ENCODE measurements at places on chromosomes 2 and 18. TPM values are rescaled to one million over a fixed set of nuclear protein-coding genes. Genes with fewer than 3 reads are reported as not detected.
A peak's percentile ranks its signal among the peaks of the same experiment; 100 is the strongest.

The OXER1 gene
- total RNA-seq = 10.9 TPM

The GRHL1 gene
- 11.6 TPM for total RNA-seq

The CFAP53 gene
- total RNA-seq = 0.23 TPM

The FZD7 gene
- total RNA-seq = 41.4 TPM

The MYOM1 gene
- total RNA-seq = 0.41 TPM

The SKA1 gene
- total RNA-seq = 32.4 TPM

The ALKAL2 gene
- total RNA-seq = not detected

The FRZB gene
- total RNA-seq = 0.16 TPM

The ASB1 gene
- 16.9 TPM for total RNA-seq

The SIX3 gene
- not detected for total RNA-seq

The NYAP2 gene
- 0.11 TPM for total RNA-seq

The NT5C1B gene
- total RNA-seq = not detected

The TOGARAM2 gene
- 0.61 TPM for total RNA-seq

The ELOA2 gene
- total RNA-seq = not detected

The UGT1A8 gene
- 0.50 TPM for total RNA-seq

The ITGB6 gene
- total RNA-seq = 2.6 TPM

The DCAF17 gene
- total RNA-seq = 22.7 TPM

- no peak overlapping the region for H3K4me3 ChIP-seq
- no peaks in the 10 kb centered on the region for H3K4me1 ChIP-seq
- no peak overlapping the region for H3K27ac ChIP-seq
- H3K27me3 ChIP-seq = peaks cover 2% of the 10 kb centered on the region
- DNase-seq = no peak
Measured at GRCh38 chr2:220876080-220876824, 695.9 kb downstream of the EPHA4 start.

DNA sequence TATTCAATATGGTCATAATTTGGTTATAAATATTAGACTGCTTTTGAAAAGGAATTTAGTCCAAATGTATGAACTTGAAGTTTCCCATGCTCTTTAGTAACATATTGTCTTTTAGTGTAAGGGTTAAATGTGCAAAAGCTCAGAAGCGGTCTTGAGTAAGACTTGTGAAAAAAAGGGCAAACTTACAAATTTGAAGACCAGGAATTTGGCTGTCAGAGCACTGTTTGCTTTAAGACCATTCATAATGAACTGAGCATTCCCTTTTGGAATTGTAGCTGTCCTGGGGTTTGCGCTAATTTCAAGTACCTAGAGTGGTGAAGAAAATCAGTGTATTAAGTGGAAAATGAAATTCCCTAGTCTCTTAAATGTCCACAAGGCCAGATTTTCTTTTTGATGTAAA lies 6.9 kb upstream of the ZEB2 start:
- H3K36me3 ChIP-seq = no peaks in the 10 kb centered on the region
- no peak overlapping the region for H3K4me3 ChIP-seq
- no peak overlapping the region for H3K27ac ChIP-seq
- no peaks in the 10 kb centered on the region for H3K4me1 ChIP-seq

- no peaks in the 10 kb centered on the region for H3K27me3 ChIP-seq
- H3K27ac ChIP-seq = no peak overlapping the region
- no peaks in the 10 kb centered on the region for H3K36me3 ChIP-seq
- H3K4me3 ChIP-seq = no peak overlapping the region
- no peak for DNase-seq
- H3K4me1 ChIP-seq = peaks cover 11% of the 10 kb centered on the region
Measured at GRCh38 chr18:63083020-63083531, 236.5 kb downstream of the BCL2 start.

- DNase-seq = no peak
- H3K27ac ChIP-seq = no peak overlapping the region
- H3K4me1 ChIP-seq = no peaks in the 10 kb centered on the region
- H3K27me3 ChIP-seq = no peaks in the 10 kb centered on the region
- no peak overlapping the region for H3K4me3 ChIP-seq
Measured at GRCh38 chr2:23565814-23566213, 180.8 kb downstream of the KLHL29 start.

DNA sequence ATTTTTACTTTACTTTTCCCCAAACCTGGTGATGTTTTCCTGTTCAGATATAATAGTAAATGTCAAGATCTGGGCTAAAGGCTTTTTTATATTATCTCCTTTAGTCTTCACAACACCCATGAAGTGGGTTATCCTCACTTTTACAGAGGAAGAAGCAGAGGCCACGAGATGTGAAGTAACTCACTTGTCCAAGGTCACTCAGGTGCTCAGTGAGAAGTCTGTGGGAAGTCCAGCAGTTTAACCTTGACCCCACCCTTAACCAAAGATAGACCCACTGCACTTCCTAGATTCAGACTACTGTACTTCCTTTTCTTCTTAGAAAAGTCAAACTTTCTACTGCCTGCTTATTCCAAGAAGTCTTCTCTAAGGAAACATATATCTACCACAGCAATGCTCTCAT lies 56.3 kb upstream of the STAT1 start:
- H3K4me1 ChIP-seq = no peaks in the 10 kb centered on the region
- H3K4me3 ChIP-seq = no peak overlapping the region
- H3K36me3 ChIP-seq = no peaks in the 10 kb centered on the region
- no peak for DNase-seq

DNA sequence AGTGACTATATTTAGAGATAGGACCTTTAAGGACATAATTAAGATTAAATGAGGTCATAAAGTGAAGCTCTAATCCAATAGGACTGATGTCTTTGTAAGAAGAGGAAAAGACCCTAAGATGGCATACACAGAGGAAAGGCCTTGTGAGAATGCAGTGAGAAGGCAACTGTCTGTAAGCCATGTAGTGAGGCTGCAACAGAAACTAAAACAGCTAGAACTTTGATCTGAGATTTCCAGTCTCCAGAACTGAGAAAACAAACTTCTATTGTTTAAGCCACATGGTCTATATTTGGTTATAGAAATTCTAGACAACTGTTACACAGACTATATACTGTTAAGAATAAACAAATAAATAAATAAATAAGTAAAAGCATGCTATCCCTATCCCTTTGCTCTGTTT lies 276.8 kb downstream of the CNTNAP5 start:
- H3K36me3 ChIP-seq = no peaks in the 10 kb centered on the region
- no peaks in the 10 kb centered on the region for H3K27me3 ChIP-seq
- H3K4me3 ChIP-seq = no peak overlapping the region
- no peak for DNase-seq
- no peak overlapping the region for H3K27ac ChIP-seq

- no peak for DNase-seq
- H3K27me3 ChIP-seq = no peaks in the 10 kb centered on the region
- no peak overlapping the region for H3K27ac ChIP-seq
- H3K4me1 ChIP-seq = no peaks in the 10 kb centered on the region
- no peaks in the 10 kb centered on the region for H3K36me3 ChIP-seq
Measured at GRCh38 chr2:223590964-223591363, 11.2 kb downstream of the SCG2 start.

GRCh38 chr2:160516547-160517365 lies 23.1 kb upstream of the RBMS1 start:
- no peak overlapping the region for H3K27ac ChIP-seq
- no peak for DNase-seq
- no peaks in the 10 kb centered on the region for H3K36me3 ChIP-seq

GRCh38 chr2:39217192-39217550 lies 26.6 kb downstream of the CDKL4 start:
- H3K4me1 ChIP-seq = peaks cover 34% of the 10 kb centered on the region
- DNase-seq = no peak
- peak overlapping the region; percentile 46 for H3K27ac ChIP-seq
- no peaks in the 10 kb centered on the region for H3K36me3 ChIP-seq
- H3K27me3 ChIP-seq = no peaks in the 10 kb centered on the region

DNA sequence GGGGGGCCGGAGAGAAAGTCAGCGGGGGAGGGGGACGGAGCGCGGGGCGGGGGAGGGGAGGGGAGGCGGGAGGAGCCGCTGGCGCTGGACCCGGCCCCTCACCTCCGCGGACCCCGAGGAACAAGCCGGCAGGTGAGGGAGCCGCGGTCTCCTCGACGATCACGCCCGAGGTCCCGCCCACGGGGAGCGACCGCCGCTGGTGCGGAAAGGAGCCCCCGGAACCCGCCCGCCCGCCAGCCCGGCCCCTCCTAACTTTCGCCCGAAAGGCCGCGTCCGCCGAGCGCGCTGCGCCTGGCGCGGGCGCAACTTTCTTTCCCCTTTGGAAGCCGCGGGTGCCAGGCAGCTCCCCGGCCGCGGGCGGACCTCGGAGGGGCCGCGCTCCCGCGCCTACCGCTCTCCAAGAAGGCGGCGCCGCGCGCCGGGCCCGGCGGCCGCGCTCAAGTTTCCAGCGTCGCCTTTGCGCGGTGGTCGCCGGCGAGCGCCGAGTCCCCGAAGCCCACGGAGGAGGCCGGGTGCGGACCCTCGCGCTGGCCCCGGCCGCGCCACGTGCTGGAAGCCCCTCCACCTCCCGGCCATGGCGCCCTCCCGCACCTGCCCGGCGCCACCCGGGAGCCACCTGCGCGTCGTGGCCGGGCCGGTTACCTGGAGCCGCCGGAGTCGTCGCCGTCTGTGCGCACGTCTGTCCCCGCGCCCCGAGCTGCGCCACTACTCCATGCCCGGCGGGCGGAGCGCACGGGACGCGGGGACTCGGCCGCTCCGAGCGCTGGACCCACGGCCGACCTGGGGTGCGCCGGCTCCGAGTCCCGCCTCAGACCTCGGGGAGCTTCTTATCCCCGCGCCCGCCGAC lies at the start of gene ALKAL2:
Gene ALKAL2 (minus strand): TSS at position 181 of the 847 bp plus-strand sequence. CDS start 256 bp downstream, outside the sequence.
- H3K4me1 ChIP-seq = peaks cover 4% of the 10 kb centered on the region
- H3K4me3 ChIP-seq = peak within 1 kb of the TSS; percentile 26
- DNase-seq = no peak
- H3K27me3 ChIP-seq = no peaks in the 10 kb centered on the region

GRCh38 chr2:453132-453531 lies 165.2 kb upstream of the ALKAL2 start:
- H3K36me3 ChIP-seq = no peaks in the 10 kb centered on the region
- no peak for DNase-seq
- H3K27ac ChIP-seq = no peak overlapping the region
- H3K4me1 ChIP-seq = no peaks in the 10 kb centered on the region
- no peak overlapping the region for H3K4me3 ChIP-seq

- H3K27ac ChIP-seq = no peak overlapping the region
- no peaks in the 10 kb centered on the region for H3K4me1 ChIP-seq
- no peaks in the 10 kb centered on the region for H3K36me3 ChIP-seq
Measured at GRCh38 chr2:239935789-239936758, 89.1 kb downstream of the NDUFA10 start.

DNA sequence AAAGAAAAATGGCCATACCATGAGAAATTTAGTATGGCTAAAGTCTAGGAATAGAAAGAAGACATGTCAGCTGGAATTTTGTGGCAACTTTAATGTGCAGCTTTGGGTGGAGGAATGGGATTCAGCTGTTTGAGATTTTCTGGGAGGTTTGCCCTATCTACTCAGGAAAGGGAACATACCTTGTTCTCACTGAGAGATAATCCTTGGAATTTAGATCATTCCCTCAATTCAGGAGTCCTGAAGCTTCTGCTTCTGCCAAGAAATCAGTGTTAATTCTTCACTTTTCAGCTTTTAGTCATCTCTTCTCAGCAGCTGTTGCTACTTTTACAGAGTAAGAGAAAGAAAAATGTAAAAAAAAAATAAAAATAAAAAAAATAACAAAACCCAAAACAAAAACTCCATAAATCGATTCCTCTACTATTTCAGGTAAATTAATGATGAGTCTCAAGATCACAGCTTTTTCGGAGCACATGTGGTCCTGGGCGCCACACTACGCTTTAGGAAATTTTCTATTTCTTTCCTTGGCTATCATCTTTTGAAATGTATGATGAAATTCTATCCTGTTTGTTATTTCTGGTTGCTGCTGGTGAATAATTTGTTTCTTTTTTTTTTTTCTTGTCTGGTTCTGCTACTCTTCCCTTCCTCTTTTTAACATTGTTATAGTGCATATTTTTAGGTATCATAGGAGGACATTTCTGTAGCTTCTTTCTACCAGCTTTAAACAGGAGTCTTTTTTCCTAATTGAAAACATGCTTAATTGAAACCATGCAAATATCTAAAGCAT lies 18.9 kb upstream of the BAZ2B start:
- H3K27me3 ChIP-seq = no peaks in the 10 kb centered on the region
- no peak overlapping the region for H3K4me3 ChIP-seq
- H3K4me1 ChIP-seq = peaks cover 14% of the 10 kb centered on the region
- DNase-seq = no peak

DNA sequence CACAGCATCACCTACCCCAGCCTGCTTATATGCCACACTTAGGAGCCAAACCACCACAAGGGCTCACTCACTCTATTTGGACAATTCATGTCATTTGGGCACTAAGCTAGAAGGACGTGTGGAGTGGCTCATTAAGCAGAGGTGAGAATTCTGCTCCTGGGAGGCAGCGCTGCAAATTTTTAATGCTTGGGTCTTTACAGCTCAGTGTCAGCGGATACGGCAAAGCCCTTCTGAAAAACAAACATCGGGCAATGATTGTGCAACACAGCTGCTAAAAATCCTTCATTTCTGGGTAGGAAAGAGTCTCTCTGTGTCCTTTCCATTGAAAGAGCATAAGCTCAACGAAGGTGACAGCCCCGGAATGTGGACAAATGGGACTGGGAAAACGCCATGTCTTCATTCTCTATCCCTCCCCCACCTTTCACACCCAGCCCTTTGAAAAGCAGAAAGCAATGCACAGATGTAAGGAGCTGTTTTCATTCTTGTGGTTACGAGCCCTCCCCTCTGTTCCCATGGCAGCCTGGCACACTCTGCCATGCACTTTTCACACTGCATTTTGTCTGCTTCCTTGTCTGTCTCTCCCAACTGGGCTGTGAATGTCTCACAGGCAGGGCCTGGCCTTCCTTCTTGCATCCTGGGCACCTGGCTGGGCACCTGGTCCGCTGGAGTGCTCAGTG lies 16.0 kb downstream of the TMEM177 start:
- H3K27ac ChIP-seq = no peak overlapping the region
- peaks cover 5% of the 10 kb centered on the region for H3K4me1 ChIP-seq
- no peak for DNase-seq

DNA sequence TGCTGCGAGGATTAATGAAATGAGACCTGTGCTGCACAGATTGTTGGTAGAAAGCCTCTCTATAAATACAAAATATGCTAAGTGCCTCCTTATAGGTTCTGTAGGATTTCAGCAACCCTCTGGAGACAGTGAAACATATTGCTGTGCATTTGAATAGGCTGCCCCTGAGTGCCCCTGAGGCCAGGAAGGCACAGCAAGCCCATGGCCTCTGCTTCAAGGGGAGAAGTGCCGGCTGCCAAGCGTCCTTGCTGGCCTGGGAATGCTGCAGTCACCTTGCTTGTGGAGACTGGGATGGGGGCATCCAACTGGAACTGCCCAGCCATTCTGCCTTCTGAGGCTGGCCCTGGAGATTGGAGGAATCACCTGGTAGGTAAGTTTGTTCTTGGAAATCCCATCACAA lies 397.2 kb upstream of the SMIM21 start:
- H3K27ac ChIP-seq = no peak overlapping the region
- H3K36me3 ChIP-seq = no peaks in the 10 kb centered on the region
- H3K4me1 ChIP-seq = no peaks in the 10 kb centered on the region
- no peak overlapping the region for H3K4me3 ChIP-seq
- DNase-seq = no peak

DNA sequence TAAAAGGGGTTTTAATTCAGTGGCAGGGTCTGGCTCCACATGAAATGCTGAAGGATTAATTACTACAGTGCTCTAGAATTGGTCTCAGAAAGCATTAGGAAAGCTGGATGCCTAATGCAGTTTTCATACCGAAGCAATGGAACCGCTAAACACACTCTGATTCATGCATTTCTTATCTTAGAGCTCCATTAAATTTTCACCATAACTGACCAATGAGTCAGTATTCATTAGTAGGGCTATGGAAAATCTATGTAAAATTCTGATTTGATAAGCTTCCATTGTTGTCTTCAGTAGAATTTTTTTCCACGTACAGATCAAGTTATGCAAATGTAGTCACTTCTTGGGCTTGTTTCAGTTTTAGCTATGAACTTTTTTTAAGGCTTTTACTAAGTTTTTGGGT lies 359.9 kb downstream of the ARHGAP15 start:
- no peak for DNase-seq
- H3K27ac ChIP-seq = no peak overlapping the region
- H3K27me3 ChIP-seq = no peaks in the 10 kb centered on the region
- H3K4me1 ChIP-seq = no peaks in the 10 kb centered on the region

Measured in Caco-2 (cell line).